ENCODE measurements at places on chromosomes 4 and X.

GRCh38 chr4:34939073-34939472 lies 1305.2 kb downstream of the ARAP2 start:
- DNase-seq = no peak

- no peak for DNase-seq
Observed at GRCh38 chr4:138565576-138565975, 323.4 kb upstream of the SLC7A11 start.

- DNase-seq = no peak
Observed at GRCh38 chrX:148940411-148940996, 440.1 kb downstream of the AFF2 start.

DNA sequence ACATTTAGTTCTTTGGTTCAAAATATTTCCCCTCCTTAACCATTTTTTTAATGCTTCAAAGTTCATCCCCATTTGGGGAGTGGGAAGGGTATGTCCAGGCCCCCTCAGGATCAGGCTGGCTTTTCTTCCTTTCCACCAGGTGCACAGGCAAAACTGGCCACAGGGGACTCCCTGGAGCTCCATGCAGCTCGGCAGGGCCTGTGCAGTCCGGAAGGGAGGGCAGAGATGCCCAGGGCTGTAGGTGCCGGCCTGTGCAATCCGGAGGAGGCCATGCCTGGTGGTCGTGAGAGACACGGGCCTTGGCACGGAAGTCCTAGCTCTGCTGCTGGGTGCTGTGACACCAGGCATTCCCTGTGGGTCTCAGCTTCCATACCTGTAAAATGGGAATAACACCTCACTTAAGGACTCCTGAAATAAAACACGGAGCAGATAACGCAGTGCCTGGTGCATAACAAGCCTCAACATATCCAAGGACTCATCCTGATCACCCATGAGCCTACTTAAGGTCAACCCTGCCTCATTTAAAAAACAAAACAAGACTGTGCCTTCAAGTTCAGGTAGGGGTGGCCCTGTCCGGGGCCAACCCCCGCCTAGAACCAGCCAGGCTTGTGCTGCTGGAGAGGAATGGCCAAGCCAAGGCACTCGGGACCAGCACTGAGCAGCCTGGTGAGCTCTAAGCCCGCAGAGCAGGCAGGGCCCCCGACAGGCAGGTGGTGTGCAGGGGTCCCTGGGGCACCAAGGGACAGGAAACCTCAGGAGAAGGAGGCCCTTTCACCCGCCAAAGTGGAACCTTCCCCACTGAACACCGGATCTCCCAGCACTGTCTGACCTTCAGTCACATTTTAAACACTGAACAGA lies 21.2 kb upstream of the CYP4V2 start:
- no peak for DNase-seq

DNA sequence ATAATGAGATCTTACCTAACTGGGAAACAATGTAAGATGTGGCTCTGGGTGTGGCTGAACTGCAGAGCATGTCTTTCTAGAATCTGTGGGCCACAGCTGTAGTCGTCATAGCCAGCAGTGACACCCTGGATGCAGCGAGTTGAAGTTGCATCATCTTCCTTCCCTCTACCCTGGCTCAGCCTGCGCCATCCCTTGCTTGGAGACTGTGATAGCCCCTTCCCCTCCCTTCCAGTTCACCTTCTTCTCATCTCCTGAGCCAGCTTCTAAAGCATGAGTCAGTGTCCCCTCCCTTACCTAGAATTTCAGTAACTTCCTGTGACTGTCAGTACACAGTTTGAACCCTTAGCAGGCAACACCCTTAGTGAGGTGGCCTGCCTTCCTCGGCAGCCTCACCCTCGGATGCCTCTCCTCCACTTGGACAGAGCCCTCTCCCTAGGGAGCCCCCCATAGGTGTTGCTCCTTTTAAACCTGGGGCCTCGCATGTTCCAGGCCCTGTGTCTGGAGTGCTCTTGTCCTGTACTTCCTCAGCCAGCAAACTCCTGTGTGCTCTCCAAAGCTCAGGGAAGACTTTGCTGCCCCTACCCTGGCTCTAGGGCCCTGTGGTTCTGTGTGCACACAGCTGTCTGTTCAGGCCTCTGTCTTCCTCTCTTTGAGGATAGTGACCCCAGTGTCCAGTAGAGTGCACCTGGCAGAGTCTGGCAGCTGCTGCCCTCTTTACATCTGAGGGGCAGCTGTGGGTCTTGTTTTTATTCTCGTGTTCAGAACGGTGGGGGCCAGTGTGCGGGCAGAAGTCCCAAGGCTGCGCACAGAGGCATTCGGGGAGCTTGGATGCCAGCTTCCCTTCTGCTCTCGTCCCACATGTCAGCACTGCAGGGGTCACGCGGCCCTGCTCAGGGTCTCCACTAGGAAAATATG lies 43.7 kb upstream of the TADA2B start:
- DNase-seq = no peak

GRCh38 chr4:183173580-183174526 lies 74.8 kb downstream of the WWC2 start:
- DNase-seq = no peak

- no peak for DNase-seq
Observed at GRCh38 chr4:40546506-40546905, 83.2 kb downstream of the RBM47 start.

DNA sequence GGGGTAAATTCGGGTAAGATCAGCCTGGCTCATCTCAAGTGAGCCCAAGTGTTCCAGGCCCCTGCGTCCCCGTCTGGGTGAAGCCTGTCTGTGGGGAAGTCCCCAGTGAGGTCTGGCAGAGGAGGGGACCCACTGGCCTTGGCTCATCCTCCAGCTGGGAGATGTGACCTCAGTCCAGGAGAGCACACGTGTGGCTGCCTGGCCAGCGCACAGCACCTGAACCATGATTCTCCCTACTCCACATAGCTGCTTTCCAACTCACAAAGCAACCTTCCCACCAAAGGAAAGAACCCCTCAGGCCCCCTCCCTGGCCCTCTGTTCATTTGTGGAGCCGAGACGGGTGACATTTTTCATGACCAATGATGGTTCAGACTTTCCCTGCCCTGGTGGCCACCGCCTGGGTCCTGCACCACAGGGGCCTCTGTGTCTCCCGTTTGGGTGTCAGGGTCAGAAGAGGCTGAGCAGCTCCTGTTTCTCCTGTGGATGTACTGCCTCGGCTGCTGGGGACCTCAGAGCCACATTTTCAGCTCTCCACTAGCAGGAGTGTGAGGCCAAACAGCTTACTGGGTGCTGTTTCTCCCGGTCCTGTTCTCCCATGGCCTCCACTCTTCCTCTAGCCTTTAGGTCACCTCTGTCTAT lies 111.4 kb downstream of the CPZ start:
- DNase-seq = no peak

DNA sequence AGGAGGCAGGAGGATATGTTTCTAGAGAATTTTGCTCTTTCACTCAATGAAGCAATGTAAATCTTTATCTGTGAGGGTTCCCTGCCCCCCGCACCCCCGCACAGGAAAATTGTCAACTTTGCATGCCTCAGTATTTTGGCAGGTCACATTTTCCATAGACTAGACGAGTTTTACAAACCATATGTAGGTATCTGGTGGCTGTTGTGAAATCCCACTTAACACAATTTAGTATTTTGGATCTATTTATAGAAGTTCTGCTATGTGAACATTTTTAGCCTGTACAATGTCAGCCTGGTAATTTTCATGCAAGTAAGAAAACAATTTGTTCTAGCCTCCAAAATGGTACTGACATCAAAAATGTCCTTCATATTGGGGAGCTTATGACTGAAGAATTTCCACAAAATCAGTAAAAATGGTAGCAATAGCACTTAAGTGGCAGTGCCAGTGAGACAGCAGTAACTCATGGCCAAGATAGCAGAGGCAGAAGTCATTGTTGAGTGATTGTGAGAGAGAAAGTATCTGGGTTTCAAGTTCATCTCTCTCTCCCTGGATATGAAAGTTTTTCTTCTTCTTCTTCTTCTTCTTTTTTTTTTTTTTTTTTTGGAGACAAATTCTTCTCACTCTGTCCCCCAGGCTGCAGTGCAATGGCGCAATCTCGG lies 12.4 kb upstream of the FRYL start:
- no peak for DNase-seq

- DNase-seq = no peak
Observed at GRCh38 chr4:35229021-35229420, 1015.3 kb downstream of the ARAP2 start.

GRCh38 chr4:181437895-181438294 lies 805.3 kb upstream of the TENM3 start:
- DNase-seq = no peak

DNA sequence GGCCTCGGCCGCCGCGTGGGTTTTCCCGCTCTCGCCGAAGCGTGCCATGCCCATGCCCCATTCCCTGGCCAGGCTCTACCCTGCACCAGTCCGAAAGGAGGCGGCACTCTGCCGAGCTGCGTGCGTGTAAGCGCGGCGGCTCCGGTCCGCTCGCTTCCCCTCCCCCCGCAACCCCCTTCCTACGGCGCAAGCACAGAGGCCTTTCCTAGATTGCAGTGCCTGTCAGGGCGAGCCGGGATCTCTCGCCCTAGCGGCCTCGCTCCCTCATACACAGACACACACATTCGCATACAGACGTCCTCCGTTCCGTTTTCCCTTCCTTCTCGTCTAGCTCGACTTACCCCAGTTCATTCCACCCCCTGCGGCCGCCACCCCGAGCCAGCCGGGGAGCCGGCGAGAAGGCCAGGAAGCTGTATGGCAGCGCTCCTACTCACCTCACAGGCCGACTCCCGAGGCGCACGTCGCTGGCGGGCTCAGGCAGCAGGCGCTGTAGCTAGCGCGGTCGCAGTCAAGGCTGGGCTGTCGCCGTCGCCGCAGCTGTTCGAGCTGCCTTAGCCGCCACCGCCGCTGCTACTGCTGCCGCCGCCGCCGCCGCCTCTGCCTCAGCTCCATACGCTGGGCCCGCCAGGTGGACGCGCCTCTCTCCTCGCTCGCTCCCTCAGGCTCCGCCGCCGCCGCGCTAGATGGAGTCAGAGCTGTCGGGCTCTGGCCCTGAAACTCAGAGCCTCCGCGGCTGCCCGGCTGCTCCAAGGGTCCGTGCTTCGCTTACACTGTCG lies 615 bp downstream of the NEXMIF start:
- no peak for DNase-seq

DNA sequence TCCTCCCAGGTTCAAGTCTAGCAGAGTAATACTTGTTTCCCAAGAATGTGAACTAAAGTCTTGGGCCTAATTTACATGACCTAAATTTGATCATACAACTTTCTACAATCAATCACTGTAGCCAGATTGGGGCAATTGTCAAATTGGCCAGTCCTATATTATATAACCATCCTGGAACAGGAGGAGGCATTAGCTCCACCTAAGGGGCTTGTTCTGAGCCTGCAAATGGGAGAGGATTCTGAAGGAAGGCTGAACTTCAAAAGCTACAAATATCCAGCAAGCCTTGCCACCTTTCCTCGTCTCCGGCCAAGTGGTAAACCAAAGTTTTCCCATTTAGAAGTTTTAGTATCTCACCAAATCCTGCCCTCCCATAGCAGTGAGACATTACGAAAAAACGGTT lies 1289.6 kb upstream of the TENM3 start:
- no peak for DNase-seq

GRCh38 chrX:39631276-39632229 lies 466.2 kb downstream of the BCOR start:
- DNase-seq = no peak

- no peak for DNase-seq
Observed at GRCh38 chr4:7797330-7797729, 142.3 kb downstream of the AFAP1 start.

DNA sequence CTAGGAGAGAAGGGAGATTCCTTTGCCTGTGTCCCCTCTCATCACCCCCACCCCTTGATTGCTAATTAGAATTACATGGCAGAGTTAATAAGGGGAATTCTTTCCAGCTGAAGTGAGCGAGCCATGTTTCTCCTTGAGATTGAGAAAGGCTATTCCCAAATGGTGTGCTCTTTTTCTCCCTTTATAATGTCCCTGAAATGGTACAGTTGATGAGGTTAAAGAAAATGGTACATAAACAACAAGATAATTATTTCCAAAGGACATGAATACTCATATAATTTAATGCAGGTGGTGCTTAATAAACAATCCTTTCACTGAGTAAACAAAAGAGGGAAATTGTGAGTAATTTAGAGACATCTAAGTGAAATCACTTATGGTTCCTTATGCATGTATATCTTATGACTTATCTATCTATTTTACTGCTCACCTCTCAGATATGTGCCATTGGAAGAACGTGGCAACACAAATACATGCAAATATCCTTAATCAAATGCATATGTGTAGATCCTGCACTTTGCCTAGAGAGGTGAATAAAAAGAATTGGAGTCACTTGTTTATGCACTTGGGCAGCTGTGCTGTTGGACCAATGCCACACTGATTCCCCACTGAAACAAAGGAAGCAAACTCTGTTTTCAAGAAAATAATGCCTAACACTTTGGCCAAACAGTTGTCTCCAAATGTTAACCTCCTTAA lies 106.6 kb upstream of the WDR44 start:
- DNase-seq = no peak

GRCh38 chr4:127118681-127119080 lies 514.1 kb upstream of the INTU start:
- DNase-seq = no peak

DNA sequence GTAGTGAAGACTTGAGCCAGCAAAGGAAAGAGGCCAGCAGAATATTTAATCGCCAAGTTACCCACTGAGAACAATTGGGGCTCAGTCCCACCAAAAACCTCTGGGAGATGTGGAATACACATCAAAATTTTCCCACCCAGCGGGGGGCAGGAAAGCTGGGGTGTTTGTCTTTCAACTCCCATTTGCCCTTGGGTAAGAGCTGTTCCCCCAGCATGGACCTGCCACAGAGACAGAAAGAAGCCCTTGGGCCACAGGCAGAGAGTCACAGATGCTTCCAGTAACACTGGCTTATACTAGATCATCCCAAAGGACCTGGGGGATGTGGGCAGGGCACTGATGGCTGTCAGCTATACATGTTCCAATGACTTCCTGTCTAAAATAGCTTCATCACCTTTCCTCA lies 18.9 kb upstream of the FBXW7 start:
- DNase-seq = no peak

DNA sequence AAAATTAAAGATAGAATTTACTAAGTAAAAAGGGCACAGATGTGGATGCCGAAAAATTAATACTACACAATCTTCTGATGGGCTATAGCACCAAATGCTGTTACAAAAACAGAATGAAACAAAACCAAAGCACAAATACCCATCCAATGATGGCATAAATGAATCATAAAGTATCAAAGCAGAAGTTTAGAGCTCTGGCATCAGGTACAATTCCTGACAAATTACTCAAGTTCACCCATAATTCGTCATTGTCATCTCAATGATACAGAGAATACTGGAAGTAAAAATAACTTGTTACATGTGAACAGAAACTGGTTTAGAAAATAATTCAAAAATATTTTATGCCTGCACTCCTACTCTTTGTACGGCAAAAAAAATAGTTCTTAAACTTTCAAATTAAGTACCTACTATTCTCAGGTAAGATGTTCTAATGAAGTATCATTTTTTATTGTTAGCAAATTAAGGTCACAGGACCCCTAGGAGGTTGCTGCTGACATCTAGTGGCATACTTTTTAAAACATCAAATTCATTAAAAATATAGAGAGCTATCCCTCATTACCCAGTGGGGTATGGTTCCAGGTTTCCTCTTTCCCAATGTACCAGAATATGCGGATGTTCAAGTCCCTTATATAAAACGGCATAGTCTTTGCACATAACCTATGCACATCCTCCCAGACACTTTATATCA lies 126.1 kb downstream of the INPP4B start:
- DNase-seq = no peak

Measured in stimulated activated CD8-positive, alpha-beta memory T cell treated with anti-CD3 and anti-CD28 coated beads, Interleukin-4, amount 100 ng/mL, for 1 hour (primary cell).